NCI-H2081 (cell line): ENCODE measurements at places on chromosomes 12 and 14.

- DNase-seq: no peak
Measured at GRCh38 chr14:25351269-25351668, 301.3 kb upstream of the STXBP6 start.

DNA sequence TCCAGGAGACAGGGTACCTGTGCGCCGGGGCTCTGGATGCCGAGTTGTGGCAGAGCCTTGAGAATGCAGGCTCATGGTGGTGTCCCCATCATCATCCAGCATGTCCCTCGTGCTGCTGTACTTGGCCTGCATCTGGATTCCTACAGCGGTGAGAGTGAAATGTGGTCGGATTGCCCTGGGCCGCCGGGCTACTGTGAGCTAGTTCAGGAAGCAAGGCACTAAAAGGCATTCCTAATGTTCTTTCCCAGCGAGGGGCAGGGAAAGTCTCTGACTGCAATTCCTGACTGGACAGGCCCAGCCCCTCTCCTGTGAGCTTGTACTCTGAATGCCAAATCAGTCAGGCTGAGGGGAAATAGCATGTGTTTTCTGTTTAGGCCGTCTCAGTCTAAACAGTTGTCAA, at the start of gene CLEC1A:
Gene CLEC1A (minus strand): TSS at position 195 of the 400 bp plus-strand sequence. CDS start 63 bp downstream, at position 132.
- no peak for DNase-seq

GRCh38 chr12:44531320-44531971, 344.7 kb downstream of the NELL2 start:
- DNase-seq: no peak

GRCh38 chr14:82432301-82433105, 898.9 kb upstream of the SEL1L start:
- no peak for DNase-seq

GRCh38 chr12:89326239-89327040, 25.9 kb downstream of the DUSP6 start:
- DNase-seq: no peak

GRCh38 chr14:20195911-20196310, 5.2 kb downstream of the OR11G2 start:
- no peak for DNase-seq

DNA sequence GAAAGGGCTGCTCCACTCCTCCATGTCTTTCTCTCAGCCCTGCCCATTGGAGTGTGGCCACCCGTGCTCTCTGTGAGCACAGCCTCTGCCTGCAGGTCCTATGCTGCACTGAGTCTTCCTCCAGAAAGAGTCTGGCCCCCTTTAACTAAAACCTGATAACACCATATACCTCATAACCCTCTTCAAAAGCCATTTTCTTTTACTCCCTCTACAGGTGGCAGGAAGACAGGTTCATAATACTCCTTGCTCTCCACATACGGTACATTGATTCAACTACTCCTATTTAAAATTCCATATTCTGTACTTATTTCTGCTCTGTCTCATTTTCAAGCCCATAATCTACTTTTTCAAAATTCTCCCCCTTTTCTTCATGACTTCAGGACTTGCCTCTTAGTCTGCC, 144.0 kb downstream of the HELB start:
- DNase-seq: no peak

- no peak for DNase-seq
Measured at GRCh38 chr12:124625867-124626675, 58.7 kb upstream of the NCOR2 start.

DNA sequence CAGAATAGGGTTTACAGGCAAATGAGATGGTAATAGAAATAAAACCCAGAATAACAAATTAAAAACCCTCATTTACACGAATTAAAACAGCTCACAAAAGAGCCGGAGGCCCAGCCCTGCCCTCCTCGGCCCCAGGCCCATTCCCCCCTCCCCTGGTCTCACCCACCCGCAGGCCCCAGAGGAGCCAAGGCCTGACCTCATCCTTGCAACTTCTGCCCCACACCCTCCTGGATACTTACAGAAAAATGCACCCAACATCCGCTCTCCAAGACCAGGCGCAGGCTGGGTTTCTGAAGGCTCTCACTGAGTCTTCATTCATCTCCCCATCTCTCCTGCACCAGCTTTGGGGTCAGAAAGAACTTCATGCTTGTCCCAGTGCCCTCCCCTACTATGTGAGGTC, 16.2 kb upstream of the VSX2 start:
- DNase-seq: no peak

DNA sequence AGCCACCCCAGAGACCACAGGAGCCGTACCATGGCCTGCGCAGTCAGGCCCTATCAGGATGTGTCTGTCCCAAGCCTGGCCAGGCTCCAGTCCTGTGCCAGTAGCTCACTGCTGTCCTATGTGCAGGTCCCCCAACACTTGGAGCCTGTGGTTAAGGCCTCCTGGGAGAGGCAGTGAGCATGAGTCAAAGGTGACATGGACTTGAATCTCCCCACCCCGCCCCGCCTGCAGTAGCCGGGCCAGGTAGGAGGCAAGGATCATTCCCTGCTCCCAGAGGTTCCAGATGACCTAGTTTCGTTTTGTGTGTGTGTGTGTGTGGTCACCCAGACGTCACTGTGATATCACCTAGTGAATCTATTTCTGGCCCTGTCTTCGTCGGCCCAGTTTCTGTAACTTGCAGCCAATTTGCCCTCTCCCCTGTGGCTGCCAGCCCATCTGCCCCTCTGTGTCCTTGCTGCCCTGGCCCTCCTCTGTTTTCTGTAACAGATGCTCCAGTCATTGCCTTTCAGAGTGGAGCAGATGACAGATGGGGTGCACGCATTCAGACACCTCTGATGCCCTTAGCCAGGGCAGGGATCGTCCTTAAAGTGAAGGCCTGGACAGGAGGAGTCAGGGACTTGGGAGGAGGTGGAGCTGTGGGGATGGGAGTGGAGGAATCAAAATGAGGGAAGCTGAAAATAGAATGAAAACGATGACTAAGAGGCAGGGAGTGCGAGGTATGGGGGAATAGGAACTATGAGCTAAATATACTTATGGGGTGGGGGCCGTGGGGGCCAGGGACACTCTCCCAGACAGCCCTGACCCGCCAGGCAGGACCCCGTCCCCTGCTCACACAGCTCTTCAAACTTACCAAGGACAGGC, 37.4 kb downstream of the SLC6A12 start:
- no peak for DNase-seq

DNA sequence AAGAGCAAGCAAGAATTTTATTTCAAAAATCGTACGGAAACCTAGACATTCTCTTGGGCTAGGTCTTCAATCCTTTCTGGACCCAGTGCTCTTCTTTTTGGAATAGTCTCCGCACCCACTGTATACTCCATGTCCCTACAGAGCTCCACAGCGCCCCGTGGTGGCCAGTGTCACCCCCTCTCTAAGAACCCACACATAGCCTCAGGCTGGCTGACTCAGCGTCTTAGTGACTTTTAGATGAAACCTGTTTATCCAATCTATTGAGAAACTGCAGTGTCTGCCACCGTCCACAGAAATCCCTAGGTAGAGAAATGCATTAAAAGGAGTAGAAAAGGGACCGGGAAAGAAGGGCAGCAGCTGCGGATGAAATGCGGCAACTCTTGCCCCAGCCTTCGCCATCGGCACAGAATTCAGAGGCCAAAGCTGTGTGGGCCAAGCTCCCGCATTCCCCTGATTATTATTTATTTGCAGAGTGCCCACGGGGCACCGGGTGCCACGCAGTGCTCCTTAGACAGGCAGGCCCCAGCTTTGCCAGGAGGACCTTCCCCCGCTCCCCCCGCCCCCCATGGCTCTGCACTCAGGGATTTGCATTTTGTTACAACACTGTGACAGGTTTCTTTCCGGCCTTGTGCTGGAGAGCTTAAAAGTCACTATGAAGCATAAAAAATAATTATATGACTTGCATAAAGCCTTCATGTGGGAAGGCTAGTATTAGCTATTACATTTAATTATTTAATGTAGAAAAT, 170.1 kb upstream of the FKBP4 start:
- no peak for DNase-seq

DNA sequence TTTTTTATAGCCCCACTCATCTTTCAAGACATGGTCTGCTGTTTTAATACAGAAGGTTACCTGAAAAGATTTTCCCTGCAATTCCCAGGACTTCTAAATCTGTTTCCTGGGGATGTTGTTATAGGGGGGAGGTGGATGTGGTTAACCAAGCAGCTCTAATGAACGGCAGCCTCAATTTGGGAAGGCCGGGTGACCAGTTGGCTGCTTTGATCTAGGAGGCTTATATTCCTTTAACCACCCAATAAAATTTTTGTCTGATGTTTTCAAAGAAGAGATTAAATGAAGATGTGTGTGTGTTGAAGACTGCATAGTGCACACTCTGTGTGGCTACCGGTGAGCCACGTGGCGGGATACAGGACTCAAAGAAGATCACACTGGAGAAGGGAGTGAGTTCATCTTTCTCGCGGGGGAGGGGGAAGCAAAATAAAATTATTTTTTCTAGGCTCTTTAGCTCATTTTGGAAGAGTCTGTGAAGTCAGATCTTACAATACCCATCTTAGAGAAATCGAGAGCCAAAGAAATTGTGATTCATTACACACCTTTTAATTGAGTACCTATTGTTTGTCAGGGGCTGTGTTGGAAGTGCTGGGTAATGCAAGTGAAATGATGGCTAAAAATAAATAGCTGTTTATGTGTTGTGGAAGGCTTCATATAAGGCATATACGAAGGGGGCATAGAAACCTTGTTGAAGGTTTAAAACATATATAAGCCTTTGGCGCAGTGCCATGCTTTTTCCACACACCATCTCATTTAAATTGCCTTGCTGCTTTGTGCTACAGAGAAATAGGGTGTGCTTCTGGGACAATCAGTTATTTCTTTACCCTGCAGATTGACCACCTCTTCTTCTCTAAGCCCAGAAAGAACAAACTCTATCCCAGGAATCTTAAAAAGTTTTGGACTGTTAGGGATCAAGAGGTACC, 18.5 kb downstream of the ELK3 start:
- no peak for DNase-seq

- no peak for DNase-seq
Measured at GRCh38 chr14:65345266-65345665, 67.3 kb upstream of the FUT8 start.

- DNase-seq: no peak
Measured at GRCh38 chr14:29847056-29847380, 80.6 kb downstream of the PRKD1 start.

DNA sequence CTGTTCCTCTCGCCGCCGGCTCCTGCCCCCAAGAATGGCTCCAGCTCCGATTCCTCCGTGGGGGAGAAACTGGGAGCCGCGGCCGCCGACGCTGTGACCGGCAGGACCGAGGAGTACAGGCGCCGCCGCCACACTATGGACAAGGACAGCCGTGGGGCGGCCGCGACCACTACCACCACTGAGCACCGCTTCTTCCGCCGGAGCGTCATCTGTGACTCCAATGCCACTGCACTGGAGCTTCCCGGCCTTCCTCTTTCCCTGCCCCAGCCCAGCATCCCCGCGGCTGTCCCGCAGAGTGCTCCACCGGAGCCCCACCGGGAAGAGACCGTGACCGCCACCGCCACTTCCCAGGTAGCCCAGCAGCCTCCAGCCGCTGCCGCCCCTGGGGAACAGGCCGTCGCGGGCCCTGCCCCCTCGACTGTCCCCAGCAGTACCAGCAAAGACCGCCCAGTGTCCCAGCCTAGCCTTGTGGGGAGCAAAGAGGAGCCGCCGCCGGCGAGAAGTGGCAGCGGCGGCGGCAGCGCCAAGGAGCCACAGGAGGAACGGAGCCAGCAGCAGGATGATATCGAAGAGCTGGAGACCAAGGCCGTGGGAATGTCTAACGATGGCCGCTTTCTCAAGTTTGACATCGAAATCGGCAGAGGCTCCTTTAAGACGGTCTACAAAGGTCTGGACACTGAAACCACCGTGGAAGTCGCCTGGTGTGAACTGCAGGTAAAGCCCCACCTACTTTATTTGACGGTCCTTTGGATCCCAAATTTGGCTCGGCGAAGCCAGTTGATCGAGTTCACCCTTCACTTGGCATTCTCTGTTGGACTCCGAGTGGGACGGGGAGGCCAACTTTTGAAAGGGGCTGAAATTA, 1.5 kb downstream of the WNK1 start:
- DNase-seq: peak; percentile 3

GRCh38 chr12:1629338-1630132, 504 bp downstream of the WNT5B start:
- peak; percentile 28 for DNase-seq

DNA sequence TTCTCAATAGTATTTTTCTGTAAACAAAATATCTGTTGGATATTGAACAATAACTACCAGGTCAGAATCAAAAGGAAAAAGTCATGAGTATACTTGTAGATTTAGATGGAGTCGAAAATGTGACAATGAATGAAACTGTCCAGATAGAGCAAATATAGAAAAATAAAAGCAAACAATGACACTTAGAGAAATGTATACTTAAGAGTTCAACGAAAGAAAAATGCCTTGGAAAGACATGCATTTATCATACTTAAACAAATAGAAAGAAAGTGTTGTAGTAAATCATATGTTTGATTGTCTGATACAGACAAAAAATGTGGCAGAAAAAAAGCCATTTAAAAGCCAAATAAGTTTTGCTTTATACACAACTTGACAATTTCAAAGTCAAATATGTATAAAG, 571.2 kb upstream of the MGAT4C start:
- DNase-seq: no peak

DNA sequence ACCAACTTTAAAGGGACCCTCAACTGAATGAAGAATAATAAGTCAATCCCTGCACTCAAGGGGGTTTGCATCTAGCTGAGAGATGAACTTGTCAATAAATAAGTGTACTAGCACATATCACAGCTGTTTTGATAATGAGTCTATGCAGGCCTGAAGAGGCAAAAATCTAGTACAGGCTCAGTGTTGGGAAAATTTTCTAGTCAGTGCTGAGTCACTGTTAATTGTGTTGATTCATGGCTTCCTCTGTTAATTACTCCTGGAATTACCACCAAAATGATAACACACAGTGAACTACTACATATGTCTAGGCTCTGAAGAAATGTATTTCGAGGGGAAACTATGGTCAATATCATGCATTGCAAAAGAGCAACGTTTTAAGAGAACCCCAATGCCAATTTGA, 18.9 kb downstream of the SNRPF start:
- DNase-seq: no peak

- DNase-seq: no peak
Measured at GRCh38 chr14:31479027-31479426, 8.8 kb downstream of the GPR33 start.

- DNase-seq: peak; percentile 53
Measured at GRCh38 chr12:92928421-92928961, 604 bp downstream of the EEA1 start.

GRCh38 chr12:105330283-105330930, at the start of gene C12orf75:
Gene C12orf75, plus strand, starts transcription at chr12:105330691. Its CDS starts 201 bp downstream, at chr12:105330892.
- peak; percentile 93 for DNase-seq

DNA sequence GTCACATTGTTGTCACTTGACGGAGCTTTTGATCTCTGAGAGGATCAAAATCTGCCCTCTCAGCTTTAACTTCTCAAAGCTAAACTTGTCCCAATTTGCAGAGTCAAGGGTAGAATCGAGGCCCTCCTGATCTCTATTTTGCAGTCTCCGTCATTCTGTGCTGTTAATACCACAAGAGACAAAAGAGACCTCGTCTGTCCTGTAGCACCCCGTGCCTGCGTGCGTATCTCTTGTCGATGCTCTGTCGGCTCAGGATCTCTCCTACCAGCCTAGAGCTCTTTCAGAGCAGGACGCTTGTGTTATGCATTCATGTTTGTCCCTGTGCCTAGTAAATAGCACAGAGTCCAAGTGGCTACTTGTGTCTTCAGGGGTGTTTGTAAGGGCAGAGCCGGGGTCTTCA, 5.1 kb downstream of the EVL start:
- no peak for DNase-seq

- peak; percentile 88 for DNase-seq
Measured at GRCh38 chr14:23306412-23307145, at the start of gene BCL2L2. Gene BCL2L2, plus strand, starts transcription at chr14:23306833. Its CDS starts 935 bp downstream, at chr14:23307768.
